EL (cell line): ENCODE measurements at places on chromosomes 1 and 21.

- DNase-seq, result no peak
These were observed 306.8 kb upstream of the FMN2 start for GRCh38 chr1:239784896-239785295.

- DNase-seq, result no peak
These were observed 229.0 kb downstream of the FMN2 start for GRCh38 chr1:240320659-240321058.

- peak; percentile 73 for DNase-seq
These were observed 151.9 kb downstream of the TNFSF18 start for GRCh38 chr1:172898866-172899265.

DNA sequence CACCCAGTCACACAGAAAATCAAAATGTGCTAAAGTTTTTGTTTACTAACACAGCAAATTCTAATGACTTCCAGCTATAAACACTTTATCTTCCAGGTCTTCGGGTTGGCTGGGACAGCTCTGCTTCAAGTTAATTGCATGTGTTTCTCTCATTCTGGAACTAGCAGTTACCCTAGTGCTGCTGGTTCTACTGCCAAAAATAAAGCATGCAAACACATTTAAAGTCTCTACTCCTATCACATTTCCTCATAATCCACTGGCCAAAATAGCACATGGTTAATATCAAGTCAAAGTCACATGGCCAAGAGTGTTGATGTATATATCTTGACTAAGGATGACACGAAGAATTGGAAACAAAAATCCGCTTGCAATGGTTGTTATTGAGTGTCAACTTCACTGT is 973.1 kb upstream of the ADGRL2 start:
- no peak for DNase-seq

- DNase-seq, result no peak
These were observed 7.1 kb downstream of the MYBPHL start for GRCh38 chr1:109299558-109300343.

GRCh38 chr1:20785907-20786252 is 1.2 kb downstream of the HP1BP3 start:
- no peak for DNase-seq

- no peak for DNase-seq
These were observed 9.2 kb upstream of the TRNP1 start for GRCh38 chr1:26984291-26984690.

- DNase-seq, result no peak
These were observed 18.3 kb downstream of the INTS3 start for GRCh38 chr1:153746174-153746573.

GRCh38 chr1:155974208-155975115 is 3.9 kb downstream of the ARHGEF2 start:
- no peak for DNase-seq

GRCh38 chr21:42653231-42654061 is at the start of gene PDE9A:
TSS of gene PDE9A (plus strand) at chr21:42653621. CDS start at chr21:42653815, 194 bp downstream.
- DNase-seq, result no peak

DNA sequence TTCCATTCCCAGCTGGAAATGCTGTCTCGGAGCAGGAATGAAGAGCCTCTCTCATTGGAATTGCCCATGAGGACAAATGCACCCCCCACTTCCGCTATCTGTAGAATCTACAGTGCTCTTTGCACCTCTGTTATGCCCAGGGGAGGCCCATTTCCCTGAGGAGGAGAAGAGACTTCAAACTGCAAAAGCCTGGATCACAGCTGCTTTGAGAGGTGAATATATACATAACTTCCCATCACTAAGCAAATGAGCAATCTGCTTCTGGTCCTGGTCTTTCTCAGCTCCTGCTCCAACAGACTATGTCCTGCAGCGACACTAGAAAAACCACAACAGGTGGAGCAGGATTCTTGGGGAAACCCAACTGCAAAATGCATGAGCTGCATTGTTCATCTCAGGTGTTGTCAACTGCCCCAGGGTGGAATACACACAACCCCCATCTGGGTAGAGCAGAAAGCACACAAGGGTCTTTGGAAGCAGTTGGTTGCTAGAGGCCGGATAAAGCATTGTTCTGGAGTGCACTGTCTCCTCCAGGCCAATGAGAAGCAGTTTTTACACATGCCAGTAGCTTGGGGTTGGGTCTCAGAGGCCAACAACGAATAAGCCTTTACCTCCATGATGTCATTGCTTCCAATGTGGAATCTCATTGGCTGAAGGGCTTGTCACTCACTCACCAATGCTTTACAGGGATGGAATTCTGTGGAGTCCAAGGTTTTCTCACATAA is 67.7 kb upstream of the RAB4A start:
- DNase-seq, result peak; percentile 41

- DNase-seq, result no peak
These were observed 38.2 kb upstream of the PIGC start for GRCh38 chr1:172482044-172482443.

DNA sequence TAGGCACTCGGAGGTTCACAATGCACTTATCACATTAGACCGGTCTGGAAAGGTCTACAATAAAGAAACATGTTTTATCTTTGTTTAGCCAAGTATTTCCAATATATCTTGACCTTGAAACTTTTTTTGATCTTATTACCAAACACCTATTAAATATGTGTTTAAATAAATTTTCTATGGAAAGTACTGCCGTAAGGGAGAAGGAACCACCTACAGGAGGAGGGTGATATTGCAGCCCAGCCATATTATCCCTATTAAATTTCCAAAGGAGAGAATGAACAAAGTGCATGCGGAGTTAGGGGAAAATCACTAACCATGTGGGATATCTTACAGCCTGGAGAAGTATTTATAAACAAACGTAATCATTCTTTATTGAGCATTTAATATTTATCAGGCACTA is 14.5 kb downstream of the BRINP2 start:
- DNase-seq, result peak; percentile 8

GRCh38 chr1:205318231-205318991 is 3.1 kb downstream of the NUAK2 start:
- peak; percentile 9 for DNase-seq

DNA sequence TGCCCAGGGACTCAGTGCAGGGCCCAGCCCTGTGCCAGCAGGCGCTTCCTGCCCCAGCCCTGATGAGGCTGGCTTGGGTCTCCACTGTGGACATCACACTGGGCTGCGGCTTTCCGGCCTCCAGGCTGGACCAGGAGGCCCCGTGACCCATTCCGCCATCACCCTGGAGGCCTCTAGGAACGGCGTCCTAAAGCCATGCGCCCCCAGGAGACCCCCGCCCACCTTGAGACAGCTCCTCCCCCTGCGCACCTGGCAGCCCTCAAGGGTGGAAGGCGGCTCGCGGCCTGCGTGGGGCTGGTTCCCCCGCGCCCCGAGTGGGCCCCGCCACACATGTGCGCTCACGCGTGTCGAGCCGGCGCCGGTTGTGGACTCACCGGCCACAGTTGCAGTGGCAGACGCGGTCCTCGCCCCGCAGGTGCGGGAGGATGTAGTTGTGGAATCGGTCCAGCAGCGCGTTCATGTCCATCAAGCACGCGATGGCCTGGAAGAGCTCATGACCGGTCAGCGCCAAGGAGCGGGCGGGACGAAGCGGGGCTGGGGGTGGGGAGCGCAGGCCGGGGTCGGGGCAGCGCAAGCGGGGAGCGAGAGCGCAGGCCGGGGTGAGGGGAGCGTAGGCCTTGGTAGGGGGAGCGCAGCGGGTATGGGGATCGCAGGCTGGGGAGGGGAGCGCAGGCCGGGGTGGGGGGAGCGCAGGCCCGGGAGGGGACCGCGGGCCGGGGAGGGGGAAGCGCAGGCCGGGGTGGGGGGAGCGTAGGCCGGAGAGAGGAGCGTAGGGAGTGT is 924 bp downstream of the TMEM240 start:
- peak; percentile 43 for DNase-seq

DNA sequence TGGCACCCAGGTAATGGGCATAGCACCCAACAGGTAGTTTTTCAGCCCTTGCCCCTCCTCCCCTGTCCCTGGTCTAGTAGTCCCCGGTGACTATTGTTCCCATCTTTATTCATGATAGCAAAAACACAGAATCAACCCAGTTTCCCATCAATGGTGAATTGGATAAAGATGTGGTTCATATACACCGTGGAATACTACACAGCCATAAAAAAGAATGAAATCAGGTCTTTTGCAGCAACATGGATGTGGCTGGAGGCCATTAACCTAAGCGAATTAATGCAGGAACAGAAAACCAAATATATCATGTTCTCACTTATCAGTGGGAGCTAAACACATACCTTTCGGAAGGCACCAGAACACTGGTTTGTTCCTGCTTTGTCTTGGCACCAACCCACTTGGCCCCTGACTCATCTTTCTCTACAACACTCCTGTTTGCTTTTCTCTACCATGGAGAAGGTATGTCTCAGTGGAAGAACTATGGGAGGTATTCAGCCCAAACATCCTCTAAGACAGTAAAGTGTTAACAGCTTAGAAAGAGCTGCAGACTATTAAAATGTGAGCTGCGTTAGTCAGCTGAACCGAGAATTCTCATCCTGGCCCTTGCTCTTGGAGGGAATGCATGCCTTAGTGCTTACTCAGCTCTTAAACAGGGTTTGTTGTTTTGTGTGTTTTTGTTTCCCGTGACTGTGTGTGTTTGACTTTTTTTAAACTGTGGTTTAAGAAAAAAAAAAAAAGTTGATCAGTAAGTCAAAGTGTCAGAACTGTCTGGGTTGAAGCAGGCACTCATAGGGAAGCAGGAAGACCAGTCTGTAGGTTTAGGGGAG is 203.0 kb downstream of the TOMM20 start:
- DNase-seq, result peak; percentile 98
